AG04450 (cell line): ENCODE measurements at places on chromosomes 3 and 15.

GRCh38 chr3:121529308-121529707 is 16.5 kb downstream of the POLQ start:
- no peak for DNase-seq

GRCh38 chr3:171996178-171996817 is 43.1 kb upstream of the FNDC3B start:
- DNase-seq: no peak

GRCh38 chr3:190973771-190974170 is 111.3 kb upstream of the GMNC start:
- no peak for DNase-seq

DNA sequence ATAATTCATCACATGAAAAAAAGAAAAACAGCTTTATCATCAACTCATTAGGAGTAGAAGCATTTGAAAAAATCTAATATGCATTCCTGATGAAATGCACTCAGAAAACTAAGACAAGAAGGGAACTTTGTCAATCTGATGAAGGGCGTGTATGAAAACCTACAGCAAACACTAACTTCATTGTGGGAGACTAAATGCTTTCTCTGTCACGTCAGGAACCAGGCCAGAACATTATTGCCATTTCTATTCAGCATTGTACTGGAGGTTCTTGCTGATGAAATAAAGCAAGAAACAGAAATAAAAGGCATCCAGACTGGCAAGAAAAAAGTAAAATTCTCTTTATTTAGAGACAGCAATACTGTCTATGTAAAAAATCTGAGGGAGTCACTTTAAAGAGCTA is 235.2 kb downstream of the GABRB3 start:
- DNase-seq: no peak

DNA sequence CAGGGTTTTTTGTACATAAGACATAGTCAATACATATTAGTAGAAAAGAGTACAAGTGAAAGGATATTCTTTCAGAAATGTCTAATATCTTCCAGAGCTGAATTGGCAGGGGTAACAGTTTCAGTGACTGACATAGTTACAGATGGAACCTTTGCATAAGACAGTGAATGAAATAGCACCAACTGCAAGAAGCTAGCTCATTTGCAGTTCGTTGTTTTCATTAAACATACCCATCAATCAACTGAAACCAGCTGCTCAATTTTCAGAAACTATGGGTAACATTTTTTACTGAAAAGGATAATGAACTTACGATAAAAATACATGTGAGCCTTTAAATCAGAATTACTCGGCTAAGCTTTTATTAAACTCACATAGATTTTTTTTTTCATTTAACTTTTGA is 93.9 kb upstream of the EPHA3 start:
- no peak for DNase-seq

GRCh38 chr3:111568911-111569310 is 26.2 kb downstream of the ZBED2 start:
- DNase-seq: no peak
